ENCODE measurements at places on chromosomes 7 and 10. TPM values are rescaled to one million over a fixed set of nuclear protein-coding genes. Genes with fewer than 3 reads are reported as not detected.

DNA sequence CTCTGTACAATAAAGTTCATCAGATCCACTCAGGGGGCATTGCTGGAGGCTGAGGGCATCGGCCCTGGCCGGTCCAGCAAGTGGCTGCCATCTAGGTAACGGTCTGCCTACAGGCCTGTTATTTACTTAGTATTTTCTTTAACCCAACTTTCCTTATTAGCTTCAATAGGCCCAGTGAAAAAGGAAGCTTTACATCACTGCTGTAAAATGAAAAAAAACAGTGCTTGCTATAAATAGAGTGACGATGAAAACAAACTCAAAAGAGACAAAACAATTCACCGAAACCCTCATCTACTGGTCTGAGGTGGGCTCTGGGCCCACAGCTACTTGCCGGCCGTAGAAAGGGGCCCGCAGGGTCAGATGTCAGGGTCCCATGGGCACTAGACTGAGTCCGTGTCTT, 192.5 kb downstream of the ELFN1 start:
- no peak for DNase-seq

GRCh38 chr7:157003756-157004520, 6.5 kb downstream of the MNX1 start:
- no peak for DNase-seq

The TRIL gene
- 0.12 TPM for total RNA-seq

The NEUROG3 gene
- not detected for total RNA-seq

The METTL27 gene
- total RNA-seq: 1.3 TPM

Data from activated CD4-positive, alpha-beta T cell treated with anti-CD3 and anti-CD28 coated beads, Interleukin-2, amount 10 ng/mL, durations not matched to agents 24 days and 14 days (primary cell).